ENCODE measurements at places on chromosomes 2 and 18.

DNA sequence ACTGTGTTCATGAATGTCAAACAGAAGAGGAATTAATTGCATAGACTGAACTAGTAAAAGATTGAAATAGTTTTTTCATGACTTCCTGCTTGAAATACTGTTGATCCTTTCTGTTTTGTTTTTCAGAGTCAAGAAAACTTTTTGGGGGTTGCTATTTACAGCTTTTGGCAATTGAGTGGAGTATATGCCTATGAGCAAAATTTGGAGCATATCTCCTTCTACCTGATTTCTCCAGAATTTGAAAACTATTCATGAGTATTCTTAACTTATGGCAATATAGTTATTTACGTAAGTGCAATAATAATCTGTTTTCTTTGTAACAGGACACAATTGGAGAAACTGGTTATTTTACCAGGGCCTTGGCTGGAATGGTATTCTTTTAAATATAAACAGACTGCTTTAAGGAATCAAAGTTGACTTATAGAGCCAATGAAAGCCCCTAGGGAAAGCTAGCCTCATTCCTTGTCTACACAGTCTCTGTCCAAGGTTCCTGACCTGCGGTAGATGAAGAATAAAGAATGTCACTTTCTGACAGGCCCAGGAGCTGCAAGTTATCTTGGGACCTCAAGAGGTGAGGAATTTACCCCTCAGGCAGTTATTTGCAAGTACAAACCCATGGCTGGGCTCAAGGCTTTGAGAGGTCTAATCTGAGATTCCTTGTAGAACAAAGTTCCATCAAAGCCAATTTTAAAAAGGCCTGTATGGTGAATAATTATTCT lies 193.5 kb upstream of the NDUFV2 start:
- DNase-seq: no peak

DNA sequence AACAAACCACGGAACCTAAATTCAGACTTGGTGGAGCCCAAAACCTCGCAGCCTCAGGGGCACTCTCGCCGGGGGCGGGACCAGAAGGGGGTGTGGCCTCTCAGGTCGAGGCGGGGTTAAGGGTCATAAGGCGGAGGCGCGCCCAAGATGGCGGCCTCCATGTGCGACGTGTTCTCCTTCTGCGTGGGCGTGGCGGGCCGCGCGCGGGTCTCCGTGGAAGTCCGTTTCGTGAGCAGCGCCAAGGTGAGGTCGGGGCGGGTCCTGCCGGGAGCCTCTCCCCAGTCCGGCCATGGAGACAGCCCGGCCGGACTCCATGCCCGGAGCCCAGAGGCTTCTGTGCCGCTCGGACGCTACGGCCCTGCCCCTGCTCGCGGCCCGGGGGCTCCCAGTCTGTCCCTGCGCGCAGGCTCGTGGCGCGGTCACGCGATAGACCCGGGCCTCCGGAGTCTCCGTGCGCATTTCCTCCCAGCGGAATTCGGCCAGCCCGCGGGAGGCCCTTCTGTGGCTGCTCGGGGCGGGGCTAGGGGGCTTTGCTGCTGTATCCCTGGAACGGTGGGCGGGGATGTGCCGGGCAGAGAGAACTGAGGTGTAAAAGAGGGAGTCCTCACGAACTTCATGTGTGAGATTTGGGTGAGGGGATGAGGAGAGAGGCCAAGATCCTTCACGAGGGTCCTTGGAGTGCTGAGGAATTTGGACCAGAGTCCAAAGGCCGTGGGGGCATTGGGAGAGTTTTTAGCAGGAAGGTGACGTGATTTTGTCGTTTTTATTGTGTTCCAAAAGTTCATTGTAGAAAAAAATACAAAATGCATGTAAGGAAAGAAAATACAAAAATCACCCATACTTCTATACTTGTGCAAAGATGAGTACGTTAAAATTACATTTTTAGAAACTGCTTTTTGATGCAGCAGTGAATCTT lies at the start of gene SMYD5:
Gene SMYD5 (plus strand): TSS at position 126 of the 916 bp plus-strand sequence. CDS start 22 bp downstream, at position 148.
- DNase-seq: peak; percentile 76

DNA sequence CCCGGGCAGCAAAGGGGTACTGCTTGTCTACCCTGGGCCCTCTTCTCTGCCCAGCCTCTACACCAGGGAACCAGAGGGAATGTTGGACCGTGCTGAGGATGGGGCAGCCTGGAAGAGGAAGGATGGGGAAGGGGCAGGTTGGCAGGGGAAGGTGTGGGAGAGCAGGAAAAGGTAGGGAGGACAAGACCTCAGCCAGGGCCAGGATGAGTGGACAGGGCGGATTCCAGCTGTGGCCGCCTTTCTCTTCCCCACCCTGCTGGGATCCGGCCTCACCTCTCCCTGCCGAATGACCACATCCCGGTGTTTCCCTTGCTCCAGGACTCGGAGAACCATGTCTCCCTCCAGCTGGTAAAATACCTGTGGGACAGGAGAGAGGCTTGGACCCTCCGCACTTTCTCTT lies 8.9 kb downstream of the HAAO start:
- DNase-seq: no peak

DNA sequence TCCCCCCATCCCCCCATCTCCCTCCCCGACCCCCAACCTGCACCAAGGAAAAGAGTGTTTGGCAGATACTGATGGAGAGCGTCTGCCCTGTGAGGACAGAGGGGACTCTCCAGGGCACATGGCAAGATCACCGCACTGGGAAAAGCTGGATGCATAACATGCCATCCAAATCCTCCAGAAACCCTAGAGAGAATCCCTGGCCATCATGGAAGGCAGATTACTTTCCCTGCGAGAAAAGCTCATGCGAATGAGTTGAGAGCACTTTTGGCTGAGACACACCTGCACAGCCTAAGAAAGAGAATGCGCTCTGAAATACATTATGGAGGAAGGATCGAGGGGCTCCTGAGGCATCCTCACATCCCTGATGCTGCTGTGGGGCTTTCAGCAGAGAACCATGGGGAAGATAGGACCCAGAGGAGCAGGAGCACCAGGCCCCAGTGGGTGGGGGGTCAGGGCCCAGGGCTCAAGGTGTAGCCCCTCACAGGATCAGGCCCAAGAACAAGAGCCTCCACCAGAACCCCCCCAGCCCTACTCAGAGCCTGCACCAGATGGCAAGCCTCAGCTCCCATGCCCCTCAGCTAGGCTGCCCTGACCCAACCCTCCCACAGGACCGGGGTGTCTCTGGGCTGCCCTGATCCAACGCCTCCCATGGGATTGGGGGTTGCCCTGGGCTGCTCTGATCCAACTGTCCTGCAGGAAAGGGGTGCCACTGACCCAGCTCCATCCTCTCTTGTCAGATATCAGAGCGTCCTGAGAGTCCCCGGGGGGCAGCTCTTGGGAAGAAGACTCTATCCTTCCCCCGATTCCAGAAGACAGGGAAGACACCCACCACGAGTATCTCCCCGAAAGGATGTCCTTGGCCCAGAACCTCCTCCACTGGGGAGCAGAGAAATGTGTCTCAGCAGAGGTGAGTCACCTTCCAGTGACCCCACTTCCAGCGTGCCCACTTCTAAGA lies 153.4 kb downstream of the NDUFA10 start:
- no peak for DNase-seq

GRCh38 chr2:164784376-164784775 lies 57.2 kb downstream of the COBLL1 start:
- DNase-seq: no peak

DNA sequence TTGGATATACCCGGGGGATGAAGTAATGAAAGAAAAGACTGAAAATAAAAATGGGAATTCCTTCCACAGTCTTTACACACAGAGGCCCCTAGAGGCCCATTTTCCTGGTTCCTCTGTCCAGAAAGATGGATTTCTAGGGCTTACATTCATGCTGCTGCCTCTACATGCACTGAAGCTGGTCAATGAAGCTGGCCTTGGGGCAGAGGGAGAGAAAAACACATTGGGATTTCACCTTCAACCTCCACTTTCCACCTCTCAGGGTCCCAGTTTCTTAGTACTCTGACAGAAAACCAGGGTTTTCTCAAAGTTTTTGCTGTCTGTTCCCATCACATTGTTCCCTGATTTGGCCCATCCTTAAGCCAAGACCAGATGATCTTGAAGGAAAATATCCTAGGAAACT lies 154.6 kb upstream of the ZSWIM2 start:
- DNase-seq: no peak

DNA sequence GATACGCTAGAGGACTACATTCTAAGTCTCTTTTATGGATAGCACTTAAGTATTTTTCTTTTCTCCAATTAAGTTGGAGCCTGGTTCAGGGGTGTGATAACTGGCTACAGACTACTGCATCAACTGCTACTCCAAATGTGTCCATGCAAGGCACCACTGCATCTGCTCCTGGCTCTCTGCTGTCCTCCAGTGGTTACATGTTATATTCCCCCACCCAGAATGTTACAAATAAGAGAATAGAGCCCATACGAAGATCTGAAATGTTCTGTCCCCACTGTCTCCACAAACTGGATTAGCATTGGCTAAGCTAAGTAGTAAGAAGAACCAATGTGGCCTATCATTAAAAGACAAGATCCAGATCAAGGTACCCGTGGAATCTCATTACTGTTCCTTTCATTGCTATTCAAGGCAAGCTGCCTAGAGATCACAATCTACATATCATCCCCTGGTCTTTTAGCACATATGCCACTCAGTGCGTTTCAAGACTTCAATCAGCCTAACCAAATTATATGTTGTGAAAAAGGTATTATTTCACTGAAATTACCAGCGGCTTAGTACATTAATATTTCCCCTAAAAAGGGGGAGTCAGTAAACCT lies 308.3 kb upstream of the SLC8A1 start:
- peak; percentile 54 for DNase-seq

DNA sequence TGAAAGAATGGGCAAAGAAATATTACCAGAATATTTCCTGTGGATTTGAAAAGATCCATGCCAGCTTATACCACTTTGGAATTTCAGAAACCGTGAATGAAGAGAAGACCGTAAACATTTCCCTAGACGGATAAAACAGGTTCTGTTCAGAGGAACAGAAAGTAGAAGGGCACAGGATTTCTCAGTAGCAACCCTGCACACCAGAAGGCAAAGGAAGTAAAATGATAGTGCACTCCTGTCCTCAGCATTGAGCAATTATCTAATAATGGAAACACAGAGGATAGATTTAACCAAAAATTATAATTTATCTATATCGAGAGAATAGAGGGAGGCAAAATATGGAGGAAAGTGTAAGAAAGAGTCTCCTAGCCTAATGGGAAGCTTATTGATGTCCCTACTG lies 87.0 kb upstream of the ITGA6 start:
- DNase-seq: peak; percentile 20

DNA sequence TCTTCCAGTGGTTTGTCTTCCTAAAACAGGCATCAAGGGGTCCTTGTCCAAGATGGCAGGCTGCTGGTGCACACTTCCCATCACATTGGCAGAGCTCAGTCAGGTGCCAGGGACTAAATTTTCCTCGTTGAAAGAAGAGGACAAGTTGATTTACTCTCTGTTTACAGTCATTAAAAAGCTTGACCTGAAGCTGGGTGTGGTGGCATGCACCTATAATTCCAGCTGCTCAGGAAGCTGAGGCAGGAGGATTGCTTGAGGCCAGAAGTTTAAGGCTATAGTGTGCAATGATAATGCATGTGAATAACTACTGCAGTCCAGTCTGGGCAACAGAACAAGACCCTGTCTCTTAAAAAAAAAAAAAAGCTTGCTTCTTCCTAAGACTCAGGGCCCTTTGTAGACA lies 3.6 kb upstream of the PLB1 start:
- no peak for DNase-seq

GRCh38 chr2:1484131-1484884 lies 71.0 kb downstream of the TPO start:
- DNase-seq: no peak

- no peak for DNase-seq
Measured at GRCh38 chr2:125983364-125983763, 672.6 kb upstream of the GYPC start.

DNA sequence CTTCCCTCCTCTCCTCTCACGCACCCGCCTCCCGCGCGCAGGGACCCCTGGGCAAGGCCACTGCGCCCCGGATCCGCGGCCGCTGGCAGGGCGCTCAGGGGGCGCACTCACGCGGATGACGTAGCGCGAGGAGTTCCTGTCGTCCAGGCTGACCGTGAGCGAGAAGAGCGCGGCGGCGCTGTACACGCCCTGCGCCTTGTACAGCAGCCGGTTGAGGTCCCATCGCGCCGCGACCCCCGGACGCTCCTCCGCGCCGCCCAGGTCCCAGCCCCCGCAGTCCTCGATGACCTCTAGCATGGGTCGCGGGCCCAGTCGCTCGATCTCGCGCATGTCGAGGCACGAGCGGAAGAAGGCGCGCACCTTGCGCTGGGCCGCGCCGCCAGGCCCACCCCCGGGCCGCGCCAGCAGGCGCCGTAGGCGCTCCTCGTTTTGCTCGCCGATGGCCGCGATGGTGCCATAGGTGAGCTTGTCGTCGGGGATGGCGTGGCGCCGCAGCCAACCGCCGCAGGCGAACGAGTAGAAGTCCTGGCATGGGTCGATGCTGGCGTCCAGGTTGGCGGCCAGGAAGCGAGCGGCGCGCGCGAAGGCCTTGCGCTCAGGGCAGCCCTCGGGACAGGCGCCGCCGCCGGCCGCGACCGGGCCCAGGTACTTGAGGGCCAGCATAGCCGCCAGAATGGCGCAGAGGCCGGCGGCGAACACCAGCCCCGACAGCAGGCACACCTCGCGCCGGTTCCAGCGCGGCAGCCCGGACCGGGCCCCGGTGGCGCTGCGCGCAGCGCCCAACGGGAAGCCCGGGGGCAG lies 1.7 kb downstream of the ECEL1 start:
- no peak for DNase-seq
